ENCODE measurements at places on chromosomes 7 and 10. TPM values are rescaled to one million over a fixed set of nuclear protein-coding genes. Genes with fewer than 3 reads are reported as not detected.

Gene ZNF503
- 9.9 TPM for total RNA-seq

Gene CAMK2B
- total RNA-seq: 9.0 TPM

Gene LIPM
- total RNA-seq: not detected

Gene LMOD2
- total RNA-seq: not detected

Gene PBLD
- total RNA-seq: 5.1 TPM

Gene GNG11
- total RNA-seq: 21.2 TPM

Gene HOXA13
- 0.78 TPM for total RNA-seq

Gene THAP5
- 20.3 TPM for total RNA-seq
